Stimulated activated CD4-positive, alpha-beta T cell treated with anti-CD3 and anti-CD28 coated beads, Interleukin-12 subunit alpha, Interleukin-12 subunit beta, amount 100 ng/mL, for 4 hours (primary cell): ENCODE measurements at places on chromosomes 13 and 19.

- no peak for DNase-seq
These were observed 963.1 kb downstream of the EFNB2 start for GRCh38 chr13:105572401-105572800.

- DNase-seq = no peak
These were observed 56.2 kb upstream of the RFC3 start for GRCh38 chr13:33761740-33762139.

GRCh38 chr13:35818633-35819067 is 312.5 kb downstream of the DCLK1 start:
- no peak for DNase-seq

DNA sequence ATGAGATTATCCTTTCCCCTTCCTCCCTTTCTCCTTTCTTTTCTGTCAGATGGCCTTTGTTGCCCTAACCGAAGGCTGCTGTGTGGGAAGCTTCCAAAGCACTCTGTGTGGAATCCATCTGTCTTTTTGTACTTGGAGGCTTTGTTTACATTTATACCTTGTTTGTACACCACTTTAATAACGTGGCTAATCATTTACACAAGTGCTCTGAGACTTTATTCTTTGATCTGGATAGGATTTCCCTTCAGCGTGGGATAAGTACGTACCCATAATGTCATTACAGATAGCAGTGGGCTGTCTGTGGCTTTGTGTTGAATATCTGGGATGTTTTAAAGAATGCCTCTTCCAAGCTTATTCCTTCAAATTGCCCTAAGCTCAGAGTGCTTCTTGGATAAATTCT is 684.7 kb upstream of the SLITRK5 start:
- no peak for DNase-seq

DNA sequence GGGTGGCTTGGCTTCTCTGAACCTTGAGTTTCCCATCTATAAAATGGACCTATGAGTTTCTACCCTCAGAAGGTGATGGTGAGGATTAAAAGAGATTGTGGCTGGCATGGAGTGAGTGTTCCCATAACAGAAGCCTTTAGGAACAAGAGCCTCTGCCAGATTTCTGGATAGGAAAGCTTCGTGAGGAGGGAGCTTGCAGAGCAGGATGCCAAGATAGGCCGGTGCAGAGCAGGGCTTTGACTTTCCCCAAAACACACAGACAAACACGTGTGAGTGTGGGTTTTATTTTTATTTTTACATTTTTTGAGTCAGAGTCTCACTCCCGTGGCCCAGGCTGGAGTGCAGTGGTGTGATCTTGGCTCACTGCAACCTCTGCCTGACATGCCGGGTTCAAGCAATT is 3.7 kb upstream of the CNN1 start:
- no peak for DNase-seq

GRCh38 chr19:35207391-35207871 is 21.1 kb downstream of the FAM187B start:
- no peak for DNase-seq

DNA sequence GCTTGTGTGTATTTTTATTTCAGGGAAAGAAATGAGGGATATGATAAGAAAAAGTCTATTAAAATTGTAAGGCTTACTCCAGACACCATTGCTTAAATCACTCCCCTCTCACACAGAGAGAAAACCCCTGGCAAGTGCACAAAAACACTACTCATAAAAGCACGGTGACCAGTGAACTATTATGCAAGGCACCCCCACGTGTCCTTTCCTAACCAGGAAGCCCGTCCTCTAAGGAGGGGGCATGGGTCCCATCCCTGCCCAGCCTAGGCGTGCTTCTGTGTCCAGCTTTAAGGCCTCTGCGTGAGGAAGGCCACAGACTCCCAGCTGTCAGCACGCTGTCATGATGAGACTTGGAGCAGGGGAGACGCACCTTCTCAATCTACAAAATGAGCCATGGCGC is 83.5 kb downstream of the SLC7A1 start:
- no peak for DNase-seq

- no peak for DNase-seq
These were observed 4.6 kb upstream of the SLC44A2 start for GRCh38 chr19:10620786-10621185.

DNA sequence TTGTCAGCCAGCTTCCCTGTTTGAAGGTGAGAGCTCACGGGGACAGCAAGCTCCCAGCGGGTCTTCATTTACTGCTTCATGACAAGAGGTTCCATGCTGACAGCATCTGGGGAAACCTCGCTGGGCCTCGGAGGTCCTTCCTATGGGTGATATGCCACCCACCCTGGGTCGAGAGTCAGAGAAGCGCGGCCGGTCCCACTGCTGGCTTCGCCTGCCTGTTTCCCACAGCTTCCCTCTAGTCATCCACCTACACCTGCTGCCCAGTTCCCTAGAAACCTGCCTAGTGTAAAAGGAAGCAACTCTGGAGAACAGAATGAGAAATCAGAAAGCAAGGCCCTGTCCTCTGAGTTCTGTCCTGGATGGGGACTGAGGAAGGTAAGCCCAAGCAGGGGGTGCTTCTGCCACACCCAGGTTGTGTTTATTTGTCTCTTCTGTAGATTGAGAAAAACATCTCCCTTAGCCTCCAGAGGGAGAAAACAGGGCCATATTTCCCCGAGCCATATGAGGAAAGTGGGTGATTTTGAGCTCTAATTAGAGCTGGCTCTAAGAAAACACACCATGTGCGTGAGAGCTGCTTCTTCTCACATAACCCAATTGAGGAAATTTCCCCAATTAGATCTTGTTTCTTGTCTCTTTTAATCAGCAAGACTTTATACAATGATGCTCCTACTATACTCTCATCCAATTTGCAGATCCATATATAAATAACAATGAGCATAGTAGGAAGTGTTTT is 504.3 kb downstream of the IRS2 start:
- DNase-seq = no peak

DNA sequence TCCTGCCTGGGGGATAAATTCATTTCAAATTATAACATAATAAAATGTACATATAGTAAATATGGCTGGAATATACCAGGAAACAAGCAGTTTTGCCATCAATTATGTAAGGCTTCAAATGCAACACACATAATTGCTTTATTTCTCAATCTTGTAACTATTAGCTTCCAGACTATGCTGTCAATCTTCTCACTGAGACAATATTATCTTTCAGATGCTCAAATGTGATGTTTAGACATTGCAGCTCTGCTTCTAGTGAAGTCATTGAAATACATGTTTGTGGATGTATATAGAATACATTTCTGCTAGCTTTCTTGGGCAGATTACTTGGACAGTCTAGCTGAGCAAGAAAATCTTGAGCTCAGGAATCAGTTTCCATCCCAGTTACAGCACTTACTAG is 454.4 kb downstream of the TDRD3 start:
- DNase-seq = no peak

DNA sequence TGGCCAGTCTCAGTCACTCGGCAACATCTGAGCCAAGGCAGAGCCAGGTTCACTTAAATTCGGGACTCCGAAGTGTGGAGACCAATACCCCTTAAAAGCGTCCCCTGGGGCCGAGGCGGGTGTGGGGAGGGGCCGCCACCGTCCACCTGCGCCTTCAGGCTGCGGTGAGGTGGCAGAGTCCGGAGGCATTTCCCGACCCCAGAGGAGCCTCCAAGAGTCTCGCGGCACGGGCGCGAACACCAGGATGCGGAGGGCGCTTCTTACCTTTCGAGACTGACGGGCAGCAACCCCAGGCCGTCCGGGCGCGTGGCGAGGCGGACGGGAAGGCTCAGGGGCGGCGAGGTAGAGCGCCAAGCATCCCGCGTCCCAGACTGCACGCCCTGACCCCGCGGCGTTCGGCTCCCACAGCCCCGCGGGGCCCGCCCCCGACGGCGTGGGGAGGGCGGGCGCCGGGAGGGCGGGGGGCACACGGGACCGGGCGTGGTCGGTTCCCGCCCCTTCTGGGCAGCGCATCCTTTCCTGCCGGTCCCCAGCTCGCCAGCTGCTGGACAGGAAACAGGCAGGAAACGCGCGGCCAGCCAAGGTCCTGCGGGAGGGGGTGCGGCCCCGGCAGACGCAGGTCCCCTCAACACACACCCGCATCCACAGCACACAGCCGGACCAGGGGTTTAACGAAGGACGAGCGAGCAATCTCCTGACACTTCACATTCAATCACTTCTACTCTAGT is at the start of gene THSD1:
Gene THSD1, minus strand, starts transcription at position 406 of the 728 bp plus-strand sequence. CDS start 3,572 bp downstream, outside the sequence.
- DNase-seq = peak; percentile 3
